ENCODE measurements at places on chromosomes 6 and 20.

DNA sequence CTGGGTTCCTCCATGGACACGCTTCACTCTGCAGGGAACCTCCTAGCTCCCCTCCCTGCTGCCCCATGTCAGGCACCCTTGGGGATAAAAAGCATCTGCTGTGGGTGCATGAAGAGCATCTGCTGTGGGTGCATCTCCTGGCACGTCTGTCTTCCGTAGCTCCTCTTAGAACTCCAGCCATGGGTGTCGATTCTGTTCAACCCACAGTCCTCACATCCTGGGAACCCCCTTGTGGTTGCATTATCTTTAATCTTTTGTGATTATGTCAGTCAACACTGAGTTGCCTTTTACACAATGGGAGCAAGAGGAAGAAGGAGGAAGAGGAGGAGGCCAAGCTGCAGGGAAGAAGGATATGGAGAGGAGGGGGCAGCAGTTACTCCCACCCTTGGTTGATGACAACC is 24.1 kb upstream of the CCR6 start:
- DNase-seq, result no peak

GRCh38 chr20:60785785-60786184 is 466.3 kb upstream of the CDH4 start:
- no peak for DNase-seq

GRCh38 chr6:73964241-73964854 is 268.3 kb downstream of the CD109 start:
- no peak for DNase-seq

DNA sequence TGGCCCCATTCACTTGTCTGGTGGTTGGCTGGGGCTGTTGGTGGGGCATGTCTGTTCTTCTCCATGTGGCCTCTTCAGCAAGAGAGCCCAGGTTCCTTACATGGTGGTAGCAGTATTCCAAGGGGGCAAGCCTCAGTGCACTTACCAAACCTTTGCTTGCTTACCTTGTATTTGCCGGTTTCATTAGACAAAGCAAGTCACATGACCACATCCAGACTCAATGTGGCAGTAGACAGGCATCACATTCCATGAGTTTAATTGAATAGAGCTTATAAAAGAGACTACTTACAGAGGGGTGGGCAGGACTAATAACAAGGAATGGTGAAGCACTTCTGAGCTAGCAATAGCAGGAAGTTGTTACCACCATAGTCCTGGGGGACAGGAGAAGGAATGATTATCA is 78.6 kb downstream of the SNAP25 start:
- DNase-seq, result no peak

DNA sequence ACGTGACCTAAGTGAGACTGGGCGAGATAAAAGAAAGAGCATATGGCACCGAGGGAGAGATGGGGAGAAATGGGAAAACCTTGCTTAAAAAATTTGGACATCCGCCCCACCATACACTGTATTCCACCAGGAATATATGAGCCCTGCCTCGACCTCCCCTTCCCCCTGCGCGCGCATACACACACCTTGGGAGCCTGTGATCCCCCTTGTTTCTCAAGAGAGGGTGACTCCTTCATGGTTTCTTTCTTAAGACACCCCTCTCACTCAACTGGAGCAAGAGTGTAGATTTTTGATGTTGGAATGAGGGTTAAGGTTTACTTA is 480 bp downstream of the ABCF1 start:
- DNase-seq, result no peak

GRCh38 chr6:47306887-47307286 is 2.8 kb downstream of the TNFRSF21 start:
- no peak for DNase-seq

DNA sequence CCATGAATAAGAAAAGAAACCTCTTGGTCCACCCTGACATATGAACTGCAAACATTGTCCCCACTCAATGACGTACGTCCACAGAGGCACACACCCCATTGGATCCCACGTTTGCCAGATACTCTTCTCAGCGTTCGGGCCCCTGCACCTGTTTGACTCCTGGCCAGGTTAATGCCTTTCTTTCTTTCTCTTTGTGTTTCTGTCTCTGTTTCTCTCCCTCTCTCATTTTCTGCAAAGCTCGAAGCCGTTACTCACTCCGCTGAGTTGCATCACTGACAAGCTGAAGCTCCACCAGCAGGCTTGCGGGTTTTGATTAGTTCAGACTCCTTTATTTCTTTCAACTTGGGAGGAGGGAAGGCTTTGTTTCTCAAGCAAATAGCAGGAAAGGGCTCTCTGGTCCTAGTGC is 135.5 kb upstream of the SUPT3H start:
- DNase-seq, result no peak

DNA sequence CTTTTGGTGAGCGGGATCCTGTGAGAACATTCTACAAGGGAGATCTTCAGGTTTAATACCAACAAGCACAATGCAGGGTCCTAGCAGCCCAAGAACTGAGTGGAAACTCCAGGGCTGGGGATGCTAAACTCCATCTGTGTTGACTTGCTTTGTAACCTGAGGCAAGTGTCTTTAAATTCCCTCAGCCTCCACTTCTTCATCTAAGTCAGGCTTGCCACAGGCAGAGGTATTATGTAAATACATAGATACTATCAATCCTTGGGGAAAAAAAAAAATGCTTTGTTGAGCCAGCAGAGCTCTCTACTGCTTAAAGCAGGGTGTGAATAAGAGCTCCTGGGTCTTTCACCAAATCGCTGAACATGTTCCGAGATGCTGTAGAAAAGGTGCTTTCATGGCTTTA is 114.2 kb upstream of the PHACTR1 start:
- DNase-seq, result no peak

- no peak for DNase-seq
Measured at GRCh38 chr6:55979526-55979925, 104.1 kb upstream of the BMP5 start.

DNA sequence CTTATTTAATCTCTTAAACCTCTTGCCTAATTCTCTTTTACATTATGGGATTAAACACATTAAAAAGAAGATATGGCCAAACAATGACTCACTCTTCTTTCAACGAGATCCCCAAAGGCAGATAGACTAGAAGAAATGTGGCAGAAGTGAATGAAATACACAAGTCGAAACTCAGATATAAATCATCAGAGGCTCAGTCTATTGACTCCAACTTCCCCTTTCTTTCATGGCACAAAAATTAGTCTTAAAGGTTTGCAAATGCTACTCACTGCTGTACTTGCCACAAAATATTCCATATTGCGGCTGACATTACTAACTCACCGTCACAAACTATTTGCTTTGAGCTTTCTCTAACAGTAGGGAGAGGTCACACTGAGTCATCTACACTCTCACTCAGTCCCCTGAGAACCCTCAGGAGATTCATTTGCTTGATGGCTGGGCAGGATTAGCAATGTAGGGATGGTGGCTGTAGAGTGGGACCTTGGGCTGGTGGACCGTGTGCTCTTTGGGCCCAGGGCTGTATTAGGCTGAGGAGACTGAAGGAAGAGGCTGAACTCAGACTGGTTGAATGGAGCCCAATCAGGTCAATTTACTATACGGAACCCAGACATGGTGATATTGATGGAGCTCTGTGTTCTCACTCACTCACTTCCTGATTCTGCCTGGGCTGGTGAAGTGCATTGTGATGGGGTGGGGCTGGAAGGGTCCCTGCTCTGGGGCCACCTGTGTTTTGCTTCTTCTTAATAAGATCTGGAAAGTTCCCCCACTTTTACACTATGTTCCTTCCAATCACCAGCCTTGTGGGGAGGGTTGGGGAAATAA is 42.8 kb upstream of the UBR2 start:
- DNase-seq, result no peak

DNA sequence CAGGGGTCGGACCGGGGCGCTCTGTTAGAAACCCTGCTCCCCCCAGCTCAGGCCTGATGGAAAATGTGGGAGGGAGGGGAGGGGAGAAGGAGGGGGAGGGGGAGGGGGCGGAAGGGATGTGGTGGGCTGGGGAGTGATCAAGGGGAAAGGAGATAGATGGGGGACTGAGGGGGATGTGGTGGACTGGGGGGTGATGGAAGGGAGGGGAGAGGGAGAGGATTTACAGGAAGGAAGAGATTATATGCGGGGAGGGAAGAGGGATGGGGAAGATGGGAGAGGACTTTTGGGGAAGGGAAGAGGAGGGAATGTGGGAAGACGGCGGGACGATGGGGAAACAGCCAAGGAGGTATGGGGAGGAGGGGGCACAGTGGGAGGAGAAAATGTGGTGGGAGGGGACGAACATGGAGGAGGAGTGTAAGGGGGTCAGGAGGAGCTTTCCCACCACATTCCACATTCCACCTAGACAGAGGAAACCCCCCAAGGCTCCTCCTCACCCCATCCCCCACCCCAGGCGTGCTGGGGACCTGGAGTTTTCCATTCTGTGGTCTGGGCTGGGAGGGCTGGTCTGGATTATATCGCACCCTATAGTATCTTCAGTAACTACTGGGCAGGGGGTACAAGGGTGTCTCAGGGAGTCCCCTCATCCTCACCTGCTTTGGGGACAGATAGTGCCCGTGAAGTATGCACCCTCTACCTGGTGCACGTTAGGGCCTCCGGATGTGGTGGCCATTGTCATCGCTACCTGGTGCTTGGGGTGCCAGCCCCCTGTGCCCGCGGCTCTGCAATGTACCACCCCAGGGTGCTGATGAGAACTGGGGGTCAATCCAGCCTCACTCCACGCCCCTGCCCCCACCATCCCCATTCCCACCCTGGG is 578 bp upstream of the PTGIS start:
- no peak for DNase-seq

- no peak for DNase-seq
Measured at GRCh38 chr20:14830899-14831298, 493.5 kb upstream of the FLRT3 start.

- DNase-seq, result peak; percentile 26
Measured at GRCh38 chr6:4017834-4018170, 61.1 kb downstream of the FAM217A start.
